Adipocyte (in vitro differentiated cells): ENCODE measurements at places on chromosomes 2 and 18.

DNA sequence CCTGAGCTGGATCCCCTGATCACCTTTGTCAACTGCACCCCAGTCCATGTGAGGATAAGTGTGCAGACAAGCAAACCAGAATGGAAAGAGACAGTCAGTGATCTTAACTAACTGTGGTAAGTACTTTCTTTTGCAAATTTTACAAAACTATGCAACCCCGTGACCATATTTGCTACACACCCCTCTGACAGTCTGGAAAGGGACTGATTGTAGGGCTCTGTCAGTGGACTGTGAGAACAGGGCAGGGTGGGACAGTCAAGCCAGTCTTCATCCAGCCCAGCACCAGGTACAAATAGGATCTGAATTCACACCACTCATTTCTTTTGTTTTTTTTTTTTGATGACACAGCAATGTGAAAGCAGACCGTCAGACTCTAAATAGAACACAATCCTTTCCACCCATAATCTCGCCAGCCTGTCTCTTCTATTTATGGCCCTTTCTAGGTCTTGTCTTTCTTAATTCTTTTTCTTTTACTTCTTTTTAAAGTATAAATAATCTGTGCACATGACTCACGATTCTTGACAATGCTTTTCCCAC is 165.6 kb downstream of the ARL6IP6 start:
- no peak for DNase-seq

DNA sequence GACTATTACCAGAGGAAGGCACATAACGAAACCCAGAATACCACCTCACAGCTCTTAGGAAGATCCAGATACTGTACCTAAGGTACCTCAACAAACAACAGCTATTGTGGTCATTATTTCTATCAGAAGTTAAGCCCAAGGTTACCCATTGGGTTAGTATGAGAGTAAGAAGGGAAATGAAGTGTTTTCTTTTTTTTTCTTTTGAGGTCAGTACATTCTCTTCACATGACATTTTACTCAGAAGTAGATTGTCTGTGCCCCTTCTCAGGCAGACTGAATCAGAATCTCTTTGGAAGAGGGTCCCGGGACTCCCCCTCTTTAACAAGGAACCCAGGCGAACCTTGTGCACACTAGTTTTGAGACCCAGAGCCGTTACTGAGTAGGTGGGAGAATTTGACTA is 233.7 kb upstream of the CXCR4 start:
- no peak for DNase-seq

DNA sequence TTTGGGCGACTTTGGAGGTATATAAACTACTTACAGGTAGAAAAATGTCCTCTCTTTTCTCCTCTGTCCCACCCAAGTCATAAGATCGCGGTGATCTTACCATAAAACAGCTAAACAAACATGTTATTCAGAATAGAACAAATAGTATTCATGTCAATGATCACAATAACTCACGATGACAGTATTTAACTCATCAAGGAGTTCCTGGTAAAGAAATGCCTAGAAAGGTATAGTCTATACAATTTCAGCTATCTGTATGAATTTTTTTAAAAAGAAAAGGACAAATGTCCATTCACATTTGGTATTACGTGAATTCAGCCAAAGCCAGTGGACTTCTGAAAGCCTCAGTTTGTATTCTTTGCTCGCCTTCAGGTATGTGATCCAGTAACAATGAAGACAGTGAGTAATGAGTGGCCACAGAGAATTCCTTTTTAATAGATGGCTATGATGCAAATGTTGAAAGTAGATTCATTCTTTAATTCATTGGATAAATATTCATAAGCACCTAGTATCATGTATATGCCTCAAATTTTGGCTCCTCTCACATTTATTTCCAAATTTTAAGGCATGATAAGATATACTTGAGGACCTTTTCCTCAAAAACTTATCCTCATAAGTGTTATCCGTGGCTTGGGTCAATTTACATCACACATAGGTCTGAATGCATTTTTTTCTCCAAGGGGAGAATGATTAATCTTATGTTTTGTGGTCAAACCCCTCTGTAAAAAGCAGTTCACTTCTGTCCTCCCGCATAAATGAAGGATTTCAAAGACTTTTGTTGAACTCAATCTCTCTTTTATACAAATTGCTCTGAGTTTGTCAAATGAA is 20.3 kb downstream of the ABCB11 start:
- DNase-seq: no peak

- DNase-seq: no peak
Measured at GRCh38 chr2:61044636-61045035, 21.0 kb upstream of the SANBR start.

GRCh38 chr2:39608263-39608575 is 57.5 kb upstream of the TMEM178A start:
- DNase-seq: no peak
